ENCODE measurements at places on chromosomes 5 and 9.

GRCh38 chr5:170557314-170557713, 53.5 kb downstream of the KCNIP1 start:
- DNase-seq: no peak

GRCh38 chr5:128169401-128170017, 85.9 kb downstream of the SLC12A2 start:
- DNase-seq: no peak

GRCh38 chr5:83767409-83767992, 46.8 kb upstream of the HAPLN1 start:
- DNase-seq: no peak

DNA sequence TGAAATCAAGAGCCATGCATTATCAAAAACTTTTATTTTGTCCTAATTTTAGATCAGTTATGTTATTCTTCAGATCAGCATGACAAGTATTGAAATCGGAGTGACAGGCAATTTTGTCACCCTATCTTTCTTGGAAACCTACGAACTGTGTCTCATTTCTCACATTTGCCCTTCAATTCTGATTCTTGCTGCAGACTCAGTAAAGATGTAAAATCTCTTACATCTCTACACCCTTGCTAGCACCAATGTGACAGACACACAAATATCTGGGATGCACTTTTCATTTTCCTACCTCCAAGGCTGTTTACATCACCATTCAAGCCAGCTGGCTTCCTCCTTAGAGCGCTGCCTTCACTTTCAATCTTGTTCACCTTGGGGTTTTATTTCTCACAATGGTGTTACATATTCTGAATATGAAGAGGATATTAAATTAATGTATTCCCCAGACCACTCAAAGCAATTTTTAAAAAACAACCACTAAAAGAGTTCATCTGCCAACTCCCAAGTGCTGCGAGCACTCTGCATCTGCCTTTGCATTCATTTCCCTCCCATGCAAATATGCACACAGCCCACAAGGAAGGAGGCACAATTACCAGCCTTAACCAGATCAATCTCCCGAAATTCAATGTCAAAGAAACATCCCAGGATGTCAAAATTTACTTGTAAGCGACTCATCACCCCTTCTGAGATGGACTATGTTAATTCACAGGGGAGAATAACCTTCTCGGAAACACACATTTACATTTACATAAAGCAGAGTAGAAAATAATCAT, 164.3 kb downstream of the ENC1 start:
- DNase-seq: no peak

DNA sequence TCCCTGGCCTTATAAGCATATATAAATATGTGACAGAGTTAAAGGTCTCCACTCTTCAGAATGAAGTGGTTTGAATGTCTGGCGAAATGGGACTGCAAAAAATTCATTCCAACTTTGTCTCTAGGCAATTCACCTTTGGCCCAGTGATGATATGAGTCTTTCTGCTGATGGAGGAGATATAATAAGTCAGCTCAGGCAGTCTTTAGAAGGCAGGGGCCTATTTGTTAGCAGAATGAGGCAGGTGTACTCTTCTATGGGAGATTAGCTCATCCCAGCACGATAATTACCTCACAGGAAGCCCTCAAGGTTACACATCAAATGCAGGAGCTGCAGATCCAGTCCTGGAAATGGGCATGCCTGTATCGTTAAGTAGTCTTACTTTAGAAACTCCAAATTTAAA, 300.5 kb downstream of the NR2F1-AS1 start:
- DNase-seq: no peak

GRCh38 chr5:53003144-53003543, 14.0 kb downstream of the ITGA2 start:
- DNase-seq: no peak

GRCh38 chr5:132435447-132435846, 55.1 kb downstream of the IRF1 start:
- no peak for DNase-seq

DNA sequence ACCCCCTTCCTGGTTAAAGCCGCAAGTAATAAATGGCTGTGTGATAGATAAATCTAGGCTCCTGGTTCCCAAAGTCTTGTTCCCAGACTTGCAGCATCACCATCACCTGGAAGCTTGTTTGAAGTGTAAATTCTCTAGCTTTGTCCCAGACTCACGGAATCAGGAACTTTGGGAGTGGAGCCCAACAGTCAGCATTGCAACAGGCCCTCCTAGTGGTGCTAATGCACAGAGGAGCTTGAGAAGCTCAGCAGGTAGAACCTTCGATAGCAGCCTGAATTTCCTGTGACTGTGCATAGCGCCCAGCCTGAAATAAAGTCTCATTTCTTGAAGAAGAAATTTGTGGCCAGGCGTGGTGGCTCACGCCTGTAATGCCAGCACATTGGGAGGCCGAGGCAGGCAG, 30.3 kb upstream of the MELK start:
- no peak for DNase-seq

DNA sequence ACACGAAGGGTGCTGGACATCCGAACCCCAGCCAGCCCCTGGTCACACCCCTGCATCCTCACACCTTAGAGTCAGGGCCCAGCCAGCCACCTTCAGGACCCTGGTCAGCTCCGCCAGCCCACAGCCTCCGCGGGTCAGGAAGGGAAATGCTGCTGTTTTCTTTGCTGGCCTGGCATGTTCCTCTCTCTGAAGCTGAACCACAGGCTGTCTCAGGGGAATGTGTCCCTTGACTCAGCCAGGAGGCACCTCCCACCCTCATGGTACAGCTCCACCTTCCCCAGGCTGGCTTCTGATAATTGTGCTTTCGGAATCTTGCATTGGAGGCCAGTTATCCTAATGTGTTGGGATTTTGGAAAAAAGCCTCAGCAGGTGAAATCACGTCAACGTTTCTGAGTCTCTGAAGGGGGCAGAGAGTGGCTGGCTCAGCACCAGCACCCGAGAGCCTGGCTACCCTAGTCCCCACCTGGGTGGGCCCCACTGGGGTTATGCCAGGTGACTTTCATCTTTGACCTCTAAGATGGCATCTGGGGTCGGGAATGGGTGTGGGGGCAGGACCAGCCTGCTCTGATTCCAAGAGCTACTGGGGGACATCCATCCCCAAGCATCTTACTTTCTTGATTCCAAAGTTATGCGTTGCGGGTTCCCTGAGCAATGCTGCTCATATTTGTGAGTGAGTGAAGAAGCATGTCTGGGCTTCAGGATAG, 9.8 kb upstream of the OLFM1 start:
- DNase-seq: no peak

DNA sequence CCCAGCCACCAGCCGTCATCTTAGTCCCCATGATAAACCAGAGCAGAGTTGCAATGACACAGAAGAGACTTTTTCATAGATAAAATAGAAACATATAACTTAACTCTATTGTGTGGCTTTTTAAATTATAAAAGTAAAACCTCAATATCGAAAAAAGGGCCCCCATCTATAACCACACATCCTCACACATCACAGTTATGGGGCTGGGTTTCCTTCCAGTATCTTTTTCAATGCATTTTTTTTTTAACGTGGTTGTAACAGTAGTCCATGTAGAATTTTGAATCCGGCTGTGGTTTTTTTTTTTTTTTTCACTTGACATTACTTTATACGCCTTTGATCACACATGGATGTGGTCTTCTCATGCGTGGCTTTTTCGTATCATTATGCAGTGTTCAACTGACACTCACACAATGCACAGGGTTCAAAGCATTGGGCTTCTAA, 77.4 kb downstream of the CFAP77 start:
- peak; percentile 54 for DNase-seq
